ENCODE measurements at places on chromosomes 2 and 18.

DNA sequence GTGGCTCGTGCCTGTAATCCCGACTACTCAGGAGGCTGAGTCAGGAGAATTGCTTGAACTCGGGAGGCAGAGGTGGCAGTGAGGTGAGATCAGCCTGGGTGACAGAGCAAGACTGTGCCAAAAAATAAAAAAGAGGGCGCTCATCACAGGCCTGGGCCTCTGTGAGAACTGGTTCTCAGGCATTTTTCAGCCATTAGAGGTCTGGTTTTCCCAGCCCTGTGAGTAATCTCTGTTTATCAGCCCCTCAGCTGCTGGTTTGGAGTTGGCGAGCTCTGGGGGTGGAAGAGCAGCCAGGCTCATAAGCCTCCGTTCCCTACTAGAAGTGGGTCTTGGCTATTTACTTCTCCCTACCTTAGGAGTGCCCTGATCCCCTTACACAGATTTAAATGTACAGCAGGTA is 53.1 kb downstream of the CHRNA1 start:
- no peaks in the 10 kb centered on the region for H3K36me3 ChIP-seq
- DNase-seq, result no peak
- no peak overlapping the region for H3K4me3 ChIP-seq
- H3K4me1 ChIP-seq, result peaks cover 2% of the 10 kb centered on the region
- peaks cover 12% of the 10 kb centered on the region for H3K27me3 ChIP-seq

DNA sequence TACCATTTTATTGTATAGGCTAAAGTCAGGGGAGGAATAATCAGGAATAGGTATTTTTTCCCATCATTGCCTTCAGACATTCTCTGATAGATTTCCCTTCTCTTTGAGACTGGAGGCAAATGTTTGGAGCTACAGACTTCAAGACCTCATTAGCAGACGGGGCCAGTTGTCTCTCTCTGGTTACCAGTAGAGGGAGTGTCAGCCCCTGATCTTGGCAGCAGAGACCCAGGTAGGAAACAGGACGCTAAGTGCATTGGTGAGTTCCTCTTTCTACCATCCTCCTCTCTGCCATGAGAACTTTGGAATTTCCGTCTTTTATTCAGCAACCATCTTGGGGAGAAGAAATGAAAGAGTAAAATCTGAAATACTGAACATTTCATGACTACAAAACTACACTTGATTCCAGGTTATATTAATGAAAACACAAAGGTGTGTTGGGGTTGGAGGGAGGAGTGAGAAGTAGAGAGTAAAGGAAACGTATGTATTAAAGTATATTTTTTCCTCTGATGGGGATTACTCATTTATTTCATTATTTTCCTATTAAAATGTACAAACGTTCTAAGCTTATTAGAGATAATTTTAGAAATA is 186.2 kb upstream of the GCFC2 start:
- H3K27me3 ChIP-seq, result no peaks in the 10 kb centered on the region
- no peaks in the 10 kb centered on the region for H3K36me3 ChIP-seq
- no peak overlapping the region for H3K27ac ChIP-seq
- H3K4me3 ChIP-seq, result no peak overlapping the region
- DNase-seq, result no peak

GRCh38 chr2:146365041-146365440 is 1479.8 kb upstream of the ACVR2A start:
- DNase-seq, result no peak
- H3K27ac ChIP-seq, result no peak overlapping the region
- no peaks in the 10 kb centered on the region for H3K4me1 ChIP-seq

DNA sequence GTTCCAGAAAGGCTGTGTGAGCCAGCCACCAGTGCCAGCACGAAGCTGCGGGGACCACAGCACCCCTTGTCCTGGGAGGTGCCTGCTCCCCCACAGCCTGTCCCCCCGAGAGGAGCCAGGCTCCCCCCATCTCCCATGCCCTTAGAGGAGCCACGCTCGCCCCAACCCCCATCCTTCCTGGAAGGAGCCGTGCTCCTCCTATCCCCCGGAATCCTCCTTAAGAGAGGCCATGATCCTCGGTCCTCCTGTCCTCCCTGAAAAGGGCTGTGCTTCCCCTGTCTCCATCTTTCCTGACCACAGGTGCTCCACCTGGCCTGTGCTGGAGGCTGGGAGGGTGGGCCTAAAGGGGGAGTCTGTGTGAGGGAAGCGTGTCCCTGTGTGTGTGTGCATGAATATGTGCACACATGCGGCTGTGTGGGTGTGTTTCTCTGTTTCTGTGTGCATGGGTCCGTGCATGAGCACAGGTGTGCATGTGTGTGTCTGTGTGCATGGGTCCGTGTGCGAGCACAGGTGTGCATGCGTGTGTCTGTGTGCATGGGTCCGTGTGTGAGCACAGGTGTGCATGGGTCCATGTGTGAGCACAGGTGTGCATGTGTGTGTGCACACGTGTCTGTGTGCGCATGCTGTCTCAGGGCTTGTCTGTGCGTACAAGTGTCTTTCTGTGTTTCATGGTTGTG is 80.3 kb downstream of the RTP5 start:
- no peak overlapping the region for H3K4me3 ChIP-seq
- H3K27me3 ChIP-seq, result no peaks in the 10 kb centered on the region
- H3K27ac ChIP-seq, result no peak overlapping the region

DNA sequence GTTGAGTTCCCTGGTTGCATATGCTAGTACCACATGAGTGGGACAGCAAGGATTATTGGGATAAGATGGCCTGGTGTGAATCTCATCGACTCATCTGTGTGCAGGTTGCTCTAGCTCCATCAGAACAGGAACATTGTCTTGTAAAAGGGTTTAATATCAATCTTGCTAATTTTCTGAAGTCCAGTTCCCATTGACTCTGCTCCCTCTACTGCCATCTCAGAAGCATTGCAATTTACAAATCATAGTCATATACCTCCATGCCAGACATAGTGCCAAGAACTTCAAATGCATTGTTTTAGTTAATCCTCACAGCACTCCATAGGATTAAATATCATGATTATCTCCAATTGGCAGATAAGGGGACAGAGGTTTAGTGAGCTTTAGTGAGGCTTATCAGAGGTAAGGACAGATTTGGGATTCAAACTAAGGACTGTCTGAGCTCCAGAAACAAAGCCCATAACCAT is 4.8 kb upstream of the STAT4 start:
- peaks cover 7% of the 10 kb centered on the region for H3K27me3 ChIP-seq
- no peak overlapping the region for H3K27ac ChIP-seq
- peaks cover 52% of the 10 kb centered on the region for H3K4me1 ChIP-seq
- DNase-seq, result peak; percentile 58

Measured in immature natural killer cell (primary cell).